ENCODE measurements at places on chromosomes 2 and 18.
A peak's percentile ranks its signal among the peaks of the same experiment; 100 is the strongest.

DNA sequence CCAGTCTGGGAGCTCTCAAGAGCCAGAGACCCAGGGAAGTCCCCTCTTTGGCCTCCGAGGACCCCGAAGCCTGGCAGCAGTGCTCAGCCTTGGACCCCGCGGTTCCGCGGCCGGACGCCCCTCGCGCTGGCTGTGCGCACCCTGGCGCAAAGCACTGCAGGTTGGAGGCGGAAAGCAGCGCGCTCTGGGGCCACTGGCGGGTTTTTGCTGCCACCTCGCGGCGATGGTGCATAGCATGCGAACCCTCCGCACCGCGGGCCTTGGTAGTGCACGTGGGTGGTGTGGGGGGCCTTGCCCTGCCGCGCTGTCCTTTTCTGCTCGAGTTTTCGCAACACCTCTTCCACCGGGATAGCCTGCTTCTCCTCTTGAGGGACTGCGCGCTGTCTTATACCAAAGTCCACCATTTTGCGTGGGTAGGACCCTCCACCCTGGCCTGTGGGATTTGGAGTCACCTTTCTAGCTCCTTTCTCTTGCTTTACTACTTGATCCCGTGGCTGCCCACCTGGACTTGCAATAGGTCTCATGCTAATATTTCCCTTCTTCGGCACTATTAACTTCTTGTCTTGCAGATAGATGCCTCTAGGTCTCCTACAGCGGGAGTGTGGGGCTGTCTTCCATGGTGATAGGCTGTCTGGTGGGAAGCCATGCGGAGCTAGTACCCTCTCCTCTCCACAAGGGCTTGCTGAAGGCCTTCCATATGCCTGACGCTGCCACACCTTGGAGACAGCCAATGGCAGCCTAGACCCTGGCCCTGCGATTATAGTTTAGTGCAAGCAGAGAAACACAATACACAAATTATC lies 14.3 kb downstream of the SIX3 start:
- peak; percentile 62 for DNase-seq

DNA sequence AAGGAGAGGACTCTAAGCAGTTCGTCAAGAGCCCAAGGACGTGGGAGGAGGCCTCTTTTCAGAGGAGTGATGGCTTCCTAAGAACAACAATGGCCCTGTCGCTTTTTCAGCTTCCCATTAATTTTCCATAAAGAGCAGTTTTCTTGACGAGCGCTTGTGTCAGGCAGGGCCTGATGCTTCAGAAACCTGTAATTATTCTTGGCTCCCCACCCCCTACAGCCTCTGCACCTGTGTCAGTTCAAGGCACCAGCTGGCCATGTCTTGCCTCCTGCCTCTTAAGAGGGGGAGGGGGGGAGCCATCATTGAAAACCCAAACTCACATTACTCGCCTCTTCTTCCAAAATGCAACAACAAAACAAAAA lies 32.3 kb downstream of the KLF7 start:
- DNase-seq: no peak

DNA sequence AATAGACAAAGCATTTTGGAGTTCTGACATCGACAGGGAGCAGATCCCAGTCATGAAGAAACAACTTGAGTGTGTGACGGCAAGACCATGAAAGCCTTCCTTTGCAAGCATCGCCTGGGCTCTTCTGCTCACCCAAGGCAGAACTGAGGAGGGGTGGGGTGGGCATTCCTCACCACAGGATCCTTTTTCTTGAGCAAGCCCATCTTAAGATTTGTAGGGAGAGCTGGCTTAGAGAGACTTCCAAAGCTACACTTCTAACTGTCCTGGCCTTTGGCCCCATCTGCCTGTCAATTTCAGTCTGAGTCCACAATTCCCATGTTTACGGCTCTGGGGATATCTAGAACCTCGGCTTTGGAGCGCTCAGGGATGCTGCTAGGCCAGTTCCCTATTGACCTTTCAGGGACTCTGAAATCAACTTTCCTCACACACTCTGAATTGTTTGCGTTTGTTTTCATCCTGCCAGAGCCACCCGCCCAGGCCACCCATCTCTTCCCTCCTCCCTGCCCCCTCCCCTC lies 3.7 kb downstream of the KLHL14 start:
- no peak for DNase-seq

DNA sequence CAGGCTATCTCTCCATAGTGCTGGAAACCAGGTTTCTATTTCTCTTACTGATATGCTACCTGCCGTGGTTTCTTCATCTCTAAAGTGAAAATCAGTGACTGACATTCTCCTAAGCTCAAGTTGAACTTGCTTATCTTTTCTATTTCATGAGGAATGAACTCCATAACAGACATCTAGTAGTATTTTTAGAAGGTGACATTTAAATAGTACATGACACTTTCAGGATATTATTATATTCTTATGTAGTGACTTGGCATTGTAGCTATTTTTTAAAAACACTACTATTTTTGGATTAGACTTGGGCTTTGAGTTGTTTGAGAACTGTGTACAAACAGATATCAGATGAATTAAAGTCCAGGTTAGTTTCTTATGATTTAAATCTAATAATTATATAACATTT lies 1381.8 kb downstream of the DSC3 start:
- no peak for DNase-seq

DNA sequence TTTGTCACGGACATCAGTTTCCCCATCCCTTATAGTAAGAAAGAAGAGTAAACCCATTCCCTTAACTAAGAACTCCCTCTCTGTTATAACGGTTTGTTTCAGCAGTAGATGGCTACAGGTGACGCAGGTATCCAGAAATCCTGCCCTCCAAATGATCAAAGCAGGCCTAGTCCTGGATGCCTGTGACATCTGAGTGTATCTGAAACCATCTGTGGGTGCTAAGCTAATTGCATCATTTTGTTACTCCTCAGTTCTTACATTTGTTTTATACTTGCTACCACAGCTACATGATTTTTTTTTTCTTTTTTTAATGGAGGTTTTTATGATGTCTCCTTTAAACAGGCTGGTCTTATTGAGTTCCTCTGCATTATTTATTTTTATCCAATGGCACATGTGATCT lies 55.1 kb downstream of the AAK1 start:
- DNase-seq: no peak

DNA sequence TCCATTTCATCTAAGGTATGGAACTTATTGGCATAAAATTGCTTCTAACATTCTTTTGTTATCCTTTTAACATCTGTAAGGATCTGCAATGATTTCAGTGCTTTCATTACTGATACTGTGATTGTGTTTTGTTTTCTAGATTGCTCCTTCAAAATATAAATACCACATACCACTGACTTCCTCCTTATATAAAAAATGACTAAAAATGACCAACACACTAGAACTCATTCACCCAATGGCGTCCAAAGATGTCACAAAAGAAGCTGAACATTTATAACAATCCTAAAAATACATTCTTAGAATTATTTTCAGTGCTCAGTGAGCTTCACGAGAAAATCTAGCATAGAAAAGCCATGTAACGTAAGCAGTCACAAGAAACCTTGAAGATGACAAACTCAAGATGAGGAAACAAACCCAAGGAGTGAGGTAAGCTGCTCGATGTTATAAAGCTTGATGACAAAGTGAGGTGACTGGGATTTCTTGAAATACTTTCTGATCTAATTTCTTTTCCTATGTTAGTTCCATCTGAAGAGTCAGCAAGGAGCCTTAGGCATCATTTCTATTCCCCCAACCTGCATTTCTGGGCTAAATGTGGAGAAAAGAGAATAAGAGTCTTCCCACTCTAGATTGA lies 42.6 kb downstream of the PNO1 start:
- no peak for DNase-seq

DNA sequence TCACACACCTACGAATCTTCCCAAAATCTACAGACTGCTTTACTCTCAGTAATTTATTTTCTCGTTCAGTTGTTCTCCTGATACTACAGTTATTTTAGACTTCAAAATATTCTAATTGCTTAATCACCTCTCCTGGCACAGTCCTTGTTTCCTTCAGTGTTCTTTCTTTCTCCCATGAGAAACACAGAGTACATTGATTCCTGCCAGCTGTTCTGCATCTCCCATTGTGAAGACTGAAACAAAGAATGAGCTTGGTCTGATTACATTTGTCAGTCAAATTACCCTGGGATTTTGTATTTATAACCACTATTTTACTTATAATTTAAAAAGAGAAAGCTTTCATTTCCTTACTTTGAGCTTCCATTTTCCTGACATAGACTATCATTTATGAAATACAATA lies 63.9 kb upstream of the TANK start:
- DNase-seq: no peak

DNA sequence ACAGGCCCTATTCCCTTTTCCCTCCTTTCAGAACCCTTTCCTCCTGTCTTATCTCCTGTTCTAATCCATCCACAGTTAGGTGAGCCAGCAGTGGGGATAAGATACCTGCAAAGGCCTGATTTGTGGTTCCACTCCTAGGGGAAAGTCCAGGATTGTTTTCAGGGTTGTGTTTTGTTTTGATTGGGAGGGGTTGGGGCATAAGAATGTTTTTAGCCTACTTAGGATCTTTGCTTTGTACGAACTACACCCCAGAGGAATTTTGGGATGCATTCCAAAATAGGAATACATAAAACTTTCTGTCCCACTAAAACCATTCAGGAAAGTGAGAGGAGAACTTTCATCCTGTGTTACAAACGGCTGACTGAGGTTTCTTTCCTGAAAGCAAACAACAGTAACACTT lies 150.8 kb upstream of the PGAP1 start:
- DNase-seq: no peak

- no peak for DNase-seq
Observed at GRCh38 chr2:223744580-223744979, 92.8 kb downstream of the AP1S3 start.

- DNase-seq: no peak
Observed at GRCh38 chr2:85034158-85034557, 63.2 kb downstream of the KCMF1 start.

GRCh38 chr2:71560638-71561011 lies 107.3 kb downstream of the DYSF start:
- DNase-seq: no peak

DNA sequence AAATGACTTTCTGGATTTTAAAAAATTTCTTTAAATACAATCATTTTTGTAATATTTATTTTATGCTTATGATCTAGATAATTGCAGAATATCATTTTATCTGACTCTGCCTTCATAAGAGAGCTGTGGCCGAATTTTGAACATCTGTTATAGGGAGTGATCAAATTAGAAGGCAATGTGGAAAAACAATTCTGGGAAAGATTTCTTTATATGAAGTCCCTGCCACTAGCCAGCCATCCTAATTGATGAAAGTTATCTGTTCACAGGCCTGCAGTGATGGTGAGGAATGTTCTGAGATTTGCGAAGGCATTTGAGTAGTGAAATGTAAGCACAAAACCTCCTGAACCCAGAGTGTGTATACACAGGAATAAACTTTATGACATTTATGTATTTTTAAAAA lies 79.5 kb downstream of the ITGA4 start:
- DNase-seq: no peak

DNA sequence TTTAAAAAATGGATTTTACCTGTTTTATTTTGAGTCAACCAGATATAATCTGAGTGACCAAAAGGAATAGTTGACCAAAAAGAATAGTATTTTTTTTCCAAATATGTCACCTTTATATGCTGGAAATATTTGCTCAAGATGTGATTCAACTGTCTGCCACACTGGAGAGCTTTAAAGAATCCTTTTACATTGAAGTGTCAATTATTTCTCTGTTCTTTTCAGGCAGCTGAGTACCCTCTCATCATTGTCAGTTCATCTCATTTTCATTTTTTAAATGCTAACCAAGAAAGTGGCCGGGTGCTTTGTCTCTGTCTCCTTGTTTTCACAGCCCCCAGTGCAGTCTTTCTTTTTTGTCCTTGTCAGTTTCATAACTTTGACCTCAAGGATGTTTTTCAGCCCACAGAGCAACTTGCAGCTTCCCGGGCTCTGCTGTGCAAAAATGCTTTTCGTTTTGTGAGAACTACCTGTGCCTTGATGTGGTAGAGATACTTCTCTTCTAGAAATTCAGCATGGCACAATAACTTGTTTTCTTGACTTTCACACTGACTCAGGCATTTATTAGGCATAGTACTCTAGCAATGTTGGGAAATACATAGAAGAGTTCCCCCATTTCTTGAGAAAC lies 23.4 kb upstream of the CERS6 start:
- no peak for DNase-seq

- no peak for DNase-seq
Observed at GRCh38 chr2:10868465-10869314, 43.0 kb upstream of the KCNF1 start.

DNA sequence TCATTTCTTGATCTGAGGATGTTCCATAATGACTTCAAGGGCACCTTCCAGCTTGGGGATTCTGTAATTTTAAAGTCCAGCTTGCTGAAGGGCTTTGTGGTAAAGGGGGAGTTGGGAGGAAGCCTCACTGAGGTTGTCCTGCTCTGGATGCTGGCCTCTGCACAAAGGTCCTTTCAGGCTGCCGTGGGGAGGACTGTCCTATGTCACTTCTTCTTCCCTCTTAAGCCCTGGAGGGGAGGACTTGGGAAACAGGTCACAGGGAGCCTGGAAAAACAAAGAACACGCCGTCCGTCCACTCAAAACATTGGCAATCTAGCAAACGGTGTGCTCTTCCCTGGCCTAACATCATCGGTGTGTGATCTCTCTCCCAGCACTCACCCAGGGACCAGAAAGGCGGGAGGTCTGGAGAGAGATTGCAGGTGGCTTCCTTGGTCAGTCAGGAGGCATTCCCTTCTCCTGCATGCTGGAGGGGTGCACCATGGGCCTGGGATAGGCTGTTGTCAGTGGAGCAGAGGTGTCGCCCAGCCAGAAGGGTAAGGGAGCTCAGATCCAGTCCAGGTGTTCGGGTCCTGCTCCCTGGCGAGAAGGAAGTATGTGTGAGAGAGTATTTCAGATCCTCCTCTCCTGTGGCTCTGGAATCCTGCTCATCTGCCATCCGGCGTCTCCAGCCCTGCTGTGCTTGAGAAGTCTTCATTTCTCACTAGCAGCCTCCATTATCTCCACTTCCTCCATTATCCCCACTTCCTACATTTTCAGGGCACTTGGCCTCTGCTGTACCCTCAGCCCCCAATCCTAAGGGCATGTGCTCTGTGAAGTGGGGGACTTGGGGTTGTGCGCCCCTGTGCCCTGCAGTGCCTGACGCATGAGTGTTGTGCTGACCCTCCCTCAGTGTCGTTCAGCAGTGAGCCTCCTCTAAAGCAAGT lies 20.1 kb downstream of the ASAP2 start:
- no peak for DNase-seq

GRCh38 chr2:46202987-46203386 lies 94.2 kb upstream of the EPAS1 start:
- DNase-seq: no peak

DNA sequence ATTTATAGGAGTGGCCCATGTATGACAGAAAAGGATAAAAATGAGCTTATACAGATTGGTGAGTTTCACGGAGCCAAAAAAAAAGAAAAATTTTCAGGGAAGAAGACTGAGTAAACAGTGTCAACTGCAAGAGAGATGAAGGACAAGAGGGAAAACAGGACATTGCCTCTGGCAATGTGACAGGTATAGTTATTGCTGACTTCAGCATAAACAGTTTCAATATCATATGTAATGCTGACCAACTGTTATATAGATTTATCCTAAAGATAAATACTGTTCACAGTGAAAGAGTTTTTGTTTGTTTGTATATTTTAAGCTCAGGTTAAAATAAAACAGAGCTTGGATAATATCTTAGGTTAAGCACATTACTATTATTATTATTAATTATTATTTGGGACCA lies 98.0 kb upstream of the FSIP2 start:
- no peak for DNase-seq

All from activated CD4-positive, CD25-positive, alpha-beta regulatory T cell (primary cell).